Activated naive CD4-positive, alpha-beta T cell treated with anti-CD3 and anti-CD28 coated beads, Interleukin-2, amount 10 ng/mL, durations not matched to agents 7 days and 5 days (primary cell): ENCODE measurements at places on chromosomes 11 and 22.
A peak's percentile ranks its signal among the peaks of the same experiment; 100 is the strongest.

GRCh38 chr11:109184376-109184775 is 237.6 kb upstream of the C11orf87 start:
- DNase-seq, result no peak
- no peaks in the 10 kb centered on the region for H3K27me3 ChIP-seq
- H3K4me1 ChIP-seq, result no peaks in the 10 kb centered on the region
- H3K4me3 ChIP-seq, result no peak overlapping the region
- no peaks in the 10 kb centered on the region for H3K36me3 ChIP-seq
- peak overlapping the region; percentile 28 for H3K27ac ChIP-seq

- no peak overlapping the region for H3K4me3 ChIP-seq
- no peak for DNase-seq
- H3K4me1 ChIP-seq, result peaks cover 81% of the 10 kb centered on the region
- peak overlapping the region; percentile 38 for H3K27ac ChIP-seq
Measured at GRCh38 chr11:123434911-123435310, 4.8 kb downstream of the GRAMD1B start.

- no peak for DNase-seq
- H3K4me3 ChIP-seq, result no peak overlapping the region
- H3K27ac ChIP-seq, result no peak overlapping the region
Measured at GRCh38 chr22:44489817-44490216, 8.2 kb downstream of the RTL6 start.

DNA sequence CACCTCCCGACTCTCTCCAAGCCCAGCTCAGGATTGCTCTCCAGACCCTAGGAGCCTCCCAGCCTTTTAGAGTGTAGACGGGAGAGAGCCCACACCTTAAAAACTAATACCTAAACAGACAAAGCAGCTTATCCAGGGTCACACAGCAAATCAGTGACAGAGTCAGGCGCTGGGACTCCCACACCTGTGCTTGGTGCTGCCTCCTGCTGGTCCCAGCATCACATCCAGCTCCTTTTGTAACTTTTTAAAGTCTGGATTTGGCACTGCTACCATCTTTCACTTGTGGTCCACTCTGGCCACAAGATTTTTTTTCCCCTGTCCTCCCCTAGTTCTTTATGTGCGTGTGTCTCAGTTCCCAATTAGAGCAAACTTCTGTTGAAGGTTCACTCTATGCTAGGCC is 4.7 kb downstream of the ANO1 start:
- no peak overlapping the region for H3K4me3 ChIP-seq
- H3K27ac ChIP-seq, result no peak overlapping the region
- no peaks in the 10 kb centered on the region for H3K4me1 ChIP-seq
- H3K36me3 ChIP-seq, result no peaks in the 10 kb centered on the region
- no peak for DNase-seq

GRCh38 chr11:57772562-57772961 is 11.0 kb downstream of the CTNND1 start:
- H3K36me3 ChIP-seq, result no peaks in the 10 kb centered on the region
- no peaks in the 10 kb centered on the region for H3K27me3 ChIP-seq
- no peak overlapping the region for H3K27ac ChIP-seq
- DNase-seq, result no peak

DNA sequence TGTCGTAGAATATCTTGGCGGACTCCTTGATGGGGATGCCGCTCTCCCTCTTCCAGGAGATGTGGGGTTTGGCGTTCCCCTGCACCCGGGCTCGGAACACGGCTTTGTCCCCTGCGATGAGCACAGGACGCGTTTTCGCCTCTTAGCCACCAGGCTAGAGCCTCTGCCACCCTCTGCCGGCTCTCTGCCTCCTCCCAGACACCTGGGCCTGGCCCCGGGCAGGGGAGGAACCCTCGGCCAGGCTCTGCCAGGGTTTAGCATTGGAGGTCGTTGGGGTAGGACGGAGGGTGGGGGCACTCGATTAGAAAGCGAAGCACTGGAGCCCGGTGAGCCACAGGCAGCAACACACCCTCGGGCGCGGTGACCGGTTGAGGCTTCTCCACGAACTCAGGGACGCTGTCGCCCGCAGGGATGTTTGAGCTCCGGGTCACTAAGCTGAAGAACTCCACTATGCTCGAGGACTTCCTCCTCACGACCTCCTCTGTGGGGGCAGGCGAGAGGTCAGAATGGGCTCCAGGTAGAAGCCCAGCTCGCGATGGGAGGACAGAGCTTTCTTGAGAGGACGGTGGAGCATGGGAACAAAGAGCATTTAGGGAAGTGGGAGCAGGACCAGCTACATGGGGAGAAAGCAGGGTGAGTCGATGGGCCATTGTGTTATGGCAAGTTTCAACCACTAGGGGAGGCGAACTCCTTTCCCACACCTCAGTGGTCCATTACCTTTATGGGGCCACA is 4.3 kb downstream of the IGSF22 start:
- peaks cover 8% of the 10 kb centered on the region for H3K4me1 ChIP-seq
- H3K27ac ChIP-seq, result no peak overlapping the region
- DNase-seq, result peak; percentile 66
- H3K4me3 ChIP-seq, result peak overlapping the region; percentile 67
- H3K27me3 ChIP-seq, result peaks cover 62% of the 10 kb centered on the region

GRCh38 chr11:66855574-66856495 is 1.0 kb upstream of the LRFN4 start:
- H3K27ac ChIP-seq, result peak overlapping the region; percentile 85
- peaks cover 34% of the 10 kb centered on the region for H3K4me1 ChIP-seq
- H3K36me3 ChIP-seq, result no peaks in the 10 kb centered on the region
- peak overlapping the region; percentile 86 for H3K4me3 ChIP-seq
- peaks cover 3% of the 10 kb centered on the region for H3K27me3 ChIP-seq

DNA sequence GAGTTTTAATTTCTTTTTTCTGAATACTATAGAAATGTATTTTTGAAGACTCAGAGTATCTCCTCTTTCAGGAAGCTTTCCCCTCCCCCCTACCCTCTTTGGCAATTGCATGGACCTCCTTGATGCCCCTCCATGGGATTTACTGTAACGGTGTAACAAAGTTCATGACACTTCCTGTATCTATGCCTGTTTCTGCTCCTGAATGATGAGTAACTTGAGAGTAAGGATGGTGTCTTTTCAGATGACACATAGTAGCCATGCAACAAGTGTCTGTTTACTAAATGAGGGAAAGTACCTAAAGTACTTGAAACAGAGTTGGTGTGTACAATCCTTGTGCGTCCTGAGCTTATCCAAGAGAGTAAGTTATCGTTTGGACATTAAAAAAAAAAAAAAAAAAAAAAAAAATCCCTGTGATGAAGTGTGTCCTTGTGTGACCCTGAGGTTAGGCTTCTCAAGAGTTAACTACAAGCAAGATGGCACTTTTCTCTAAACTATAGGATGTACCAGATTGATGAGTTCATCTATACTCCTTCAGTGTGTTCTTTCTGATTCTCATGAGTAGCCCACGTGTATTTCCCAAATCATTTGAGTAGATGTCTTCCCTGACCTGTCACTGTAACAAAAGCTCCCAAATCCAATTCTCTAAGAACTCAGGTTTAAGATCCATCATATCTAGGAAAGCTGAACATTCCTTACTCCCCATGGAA is 7.4 kb downstream of the ETS1 start:
- H3K27ac ChIP-seq, result no peak overlapping the region
- H3K4me3 ChIP-seq, result no peak overlapping the region
- peaks cover 48% of the 10 kb centered on the region for H3K4me1 ChIP-seq
- peaks cover under 1% of the 10 kb centered on the region for H3K36me3 ChIP-seq

GRCh38 chr22:36204632-36205015 is 3.0 kb upstream of the APOL4 start:
- DNase-seq, result no peak
- peaks cover 17% of the 10 kb centered on the region for H3K4me1 ChIP-seq
- H3K4me3 ChIP-seq, result no peak overlapping the region
- no peak overlapping the region for H3K27ac ChIP-seq

- peak overlapping the region; percentile 62 for H3K4me3 ChIP-seq
- no peak for DNase-seq
- no peak overlapping the region for H3K27ac ChIP-seq
- peaks cover 28% of the 10 kb centered on the region for H3K4me1 ChIP-seq
- peaks cover 65% of the 10 kb centered on the region for H3K27me3 ChIP-seq
- no peaks in the 10 kb centered on the region for H3K36me3 ChIP-seq
Measured at GRCh38 chr11:19714387-19715363, 2.0 kb downstream of the NAV2 start.

GRCh38 chr11:83475760-83476159 is 189.6 kb upstream of the CCDC90B start:
- H3K4me3 ChIP-seq, result no peak overlapping the region
- no peak overlapping the region for H3K27ac ChIP-seq
- DNase-seq, result no peak
- H3K27me3 ChIP-seq, result peaks cover 7% of the 10 kb centered on the region
- no peaks in the 10 kb centered on the region for H3K36me3 ChIP-seq

DNA sequence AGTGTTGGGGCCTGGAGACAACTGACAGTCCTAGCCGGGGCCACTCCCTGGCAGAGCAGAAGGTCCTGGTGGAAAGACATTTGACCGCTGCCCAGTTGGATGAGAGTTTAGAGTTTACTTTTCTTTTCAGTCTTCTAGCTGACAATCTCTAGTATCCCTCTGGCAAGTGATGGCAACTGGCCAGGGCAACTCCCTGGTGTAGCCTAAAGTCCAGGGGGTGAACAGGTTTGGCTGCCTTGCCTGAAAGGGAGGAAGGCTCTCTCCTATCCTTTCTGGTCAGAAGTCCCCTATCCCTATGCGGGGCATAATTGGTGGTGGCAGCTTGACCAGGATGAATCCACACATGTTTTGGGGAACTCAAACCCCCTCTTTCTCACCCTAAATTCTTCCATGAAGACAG is 16.8 kb upstream of the MSANTD2 start:
- H3K27me3 ChIP-seq, result peaks cover 63% of the 10 kb centered on the region
- DNase-seq, result no peak
- H3K36me3 ChIP-seq, result no peaks in the 10 kb centered on the region
- no peak overlapping the region for H3K27ac ChIP-seq

DNA sequence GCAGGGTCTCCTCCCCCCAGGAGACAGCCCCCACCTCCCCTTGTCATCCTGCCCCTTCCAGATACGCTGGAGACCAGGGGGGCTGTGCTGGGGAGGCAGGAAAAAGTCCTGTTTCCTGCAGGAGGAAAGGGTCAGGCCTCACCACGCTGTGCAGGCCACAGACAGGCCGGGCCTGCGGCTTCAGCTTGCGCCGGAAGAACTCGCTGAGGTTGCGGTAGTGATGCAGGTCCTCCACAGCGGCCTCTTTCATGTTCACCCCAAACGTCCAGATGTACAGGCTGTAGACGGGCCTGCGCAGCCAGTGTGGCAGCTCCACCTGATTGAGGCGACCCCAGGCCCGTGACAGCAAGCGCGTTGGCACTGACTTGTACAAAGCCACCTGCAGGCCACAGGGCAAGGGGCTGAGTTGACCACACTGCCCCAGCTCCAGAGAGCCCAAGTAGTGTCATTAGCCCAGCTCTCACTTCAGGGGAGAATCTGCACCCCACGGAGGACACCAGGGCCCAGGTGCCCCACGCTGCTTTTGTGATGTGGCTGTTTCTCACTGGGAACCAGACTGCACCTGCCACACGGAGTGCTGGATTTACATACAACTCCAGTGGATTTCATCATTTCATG is 40.4 kb downstream of the PISD start:
- H3K4me1 ChIP-seq, result peaks cover 3% of the 10 kb centered on the region
- no peaks in the 10 kb centered on the region for H3K27me3 ChIP-seq
- DNase-seq, result no peak

DNA sequence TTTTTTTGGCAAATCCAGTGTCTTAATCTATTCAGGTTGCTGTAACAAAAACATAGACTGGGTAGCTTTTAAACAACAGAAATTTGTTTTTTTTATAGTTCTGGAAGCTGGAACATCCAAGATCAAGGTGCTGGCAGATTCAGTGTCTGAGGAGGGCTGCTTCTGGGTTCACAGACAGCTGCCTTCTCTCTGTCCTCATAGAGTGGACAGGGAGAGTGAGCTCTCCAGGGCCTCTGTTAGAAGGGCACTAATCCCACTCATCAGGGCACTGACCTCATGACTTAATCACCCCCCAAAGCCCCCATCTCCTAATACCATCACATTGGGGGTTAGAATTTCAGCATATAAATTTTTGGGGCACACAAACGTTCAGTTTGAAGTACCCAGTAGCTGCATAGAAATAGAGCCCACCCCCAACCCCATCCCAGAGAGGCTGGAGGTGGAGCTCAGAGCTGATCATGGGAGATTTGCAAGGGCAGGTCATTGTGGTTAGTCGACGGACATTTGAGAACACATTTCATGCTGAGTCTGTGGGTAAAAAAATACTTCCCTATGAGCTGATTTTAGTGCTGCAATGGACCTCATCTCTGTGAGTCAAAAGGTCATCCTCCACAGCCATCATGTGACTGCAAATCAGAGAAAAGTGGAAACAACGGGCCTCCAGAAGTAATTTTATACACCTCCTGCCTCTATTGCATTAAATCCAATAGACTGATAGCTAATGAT is 203.1 kb upstream of the CADM1 start:
- H3K4me3 ChIP-seq, result no peak overlapping the region
- H3K36me3 ChIP-seq, result no peaks in the 10 kb centered on the region
- no peak for DNase-seq
- no peaks in the 10 kb centered on the region for H3K4me1 ChIP-seq

DNA sequence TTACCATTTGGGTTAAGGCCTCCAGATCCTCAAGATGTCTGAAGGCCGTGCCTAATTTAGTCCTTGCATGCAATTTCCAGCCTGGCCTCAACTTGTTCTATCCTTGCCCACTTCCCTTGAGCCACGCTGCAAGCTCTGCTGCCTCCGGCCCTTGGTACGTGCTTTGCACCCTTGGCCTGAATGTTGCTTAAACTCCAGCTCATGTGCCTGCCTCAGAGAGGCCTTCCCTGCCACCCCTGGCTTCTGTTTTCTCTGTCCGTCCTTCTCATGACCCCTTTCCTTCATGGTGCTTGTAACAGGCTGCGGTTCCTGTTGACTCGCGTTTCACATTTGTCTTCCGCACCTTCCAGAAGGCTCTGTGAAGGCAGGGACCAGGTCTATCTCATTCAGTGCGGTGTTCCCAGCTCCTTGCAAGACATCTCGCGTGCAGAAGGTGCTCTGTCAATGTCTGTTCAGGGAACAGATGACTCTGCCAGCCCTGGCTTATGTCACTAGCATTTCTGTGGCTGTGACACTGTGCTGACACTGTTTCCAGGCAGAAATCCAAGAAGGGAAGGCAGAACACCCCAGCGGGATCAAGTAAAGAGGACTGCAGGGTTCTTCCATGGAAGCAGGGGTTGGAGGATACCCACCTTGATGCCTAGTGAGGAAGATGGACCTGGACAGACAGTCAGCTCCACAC is 61.8 kb downstream of the FBLN1 start:
- H3K27ac ChIP-seq, result no peak overlapping the region
- H3K36me3 ChIP-seq, result no peaks in the 10 kb centered on the region
- no peak overlapping the region for H3K4me3 ChIP-seq
- H3K4me1 ChIP-seq, result no peaks in the 10 kb centered on the region

DNA sequence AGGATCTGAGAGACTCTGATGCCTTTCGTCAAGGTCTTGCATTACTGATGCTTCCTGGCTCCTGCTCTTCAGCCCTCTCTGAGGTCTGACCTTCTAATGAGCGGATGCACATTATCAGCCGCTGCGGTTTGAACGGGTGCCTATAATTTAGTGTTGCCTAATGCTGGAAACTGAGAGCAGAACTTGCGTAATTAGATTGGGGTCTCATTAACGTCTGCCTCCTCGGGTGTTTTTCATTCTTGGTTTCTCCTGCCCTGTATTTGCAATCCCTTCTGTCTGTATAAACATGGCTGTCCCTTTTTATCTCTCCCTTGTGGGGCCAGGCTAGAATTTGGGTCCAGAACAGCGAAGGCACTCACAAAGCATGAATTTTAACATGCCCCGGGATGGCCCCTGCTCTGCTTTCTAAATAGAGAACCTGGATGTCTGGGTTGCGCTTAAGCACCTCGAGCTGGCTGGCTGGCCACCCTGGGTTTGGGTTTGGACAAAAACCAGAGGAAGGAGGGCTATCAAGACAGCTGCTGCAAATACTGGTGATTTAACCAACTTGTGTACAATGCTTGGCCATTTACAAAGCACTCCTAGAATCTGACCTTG is 118.6 kb downstream of the TIMP3 start:
- H3K27ac ChIP-seq, result no peak overlapping the region
- no peak for DNase-seq
- H3K27me3 ChIP-seq, result no peaks in the 10 kb centered on the region
- no peaks in the 10 kb centered on the region for H3K4me1 ChIP-seq
